Panc1 (cell line): ENCODE measurements at places on chromosomes 7 and 10. TPM values are rescaled to one million over a fixed set of nuclear protein-coding genes. Genes with fewer than 3 reads are reported as not detected.
A peak's percentile ranks its signal among the peaks of the same experiment; 100 is the strongest.

DNA sequence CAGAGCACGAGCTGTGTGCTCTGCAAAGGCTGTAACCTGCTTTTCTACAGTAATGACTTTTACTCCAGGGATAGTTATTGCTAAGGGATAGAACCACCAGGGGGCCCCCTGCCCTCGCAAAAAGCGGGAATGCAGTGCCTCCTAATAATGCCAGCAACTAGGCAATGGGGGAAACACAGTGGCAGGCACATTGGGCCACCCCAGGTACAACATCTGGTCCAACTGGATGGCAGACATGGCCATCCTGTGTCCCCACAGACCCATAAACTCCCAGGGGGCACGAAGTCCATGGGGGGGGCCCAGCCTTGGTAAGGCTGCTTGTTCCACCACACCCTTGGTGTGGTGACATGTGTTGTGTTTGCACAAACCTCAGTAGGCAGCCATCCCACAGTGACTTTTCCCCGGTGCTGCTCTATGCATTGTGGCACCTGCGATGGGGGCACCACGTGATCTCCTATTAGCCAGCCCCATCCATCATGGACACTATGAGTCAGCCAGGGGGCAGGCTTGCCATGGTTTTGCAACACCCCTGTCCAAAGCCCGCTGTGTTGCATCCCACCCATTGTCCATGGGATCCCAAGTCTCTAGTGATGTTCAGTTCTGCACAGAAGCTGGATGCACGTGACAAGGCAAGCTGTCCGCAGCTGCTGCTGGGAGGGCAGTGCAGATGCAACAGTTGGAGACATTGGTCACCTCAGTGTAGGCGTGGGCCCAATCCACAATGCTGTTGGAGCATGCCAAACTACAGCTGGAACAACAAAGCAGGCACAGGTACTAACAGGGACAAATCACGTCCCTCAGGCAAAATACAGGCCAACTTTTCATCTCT is 84.0 kb downstream of the ANLN start:
- H3K27me3 ChIP-seq, result no peaks in the 10 kb centered on the region
- no peak overlapping the region for H3K27ac ChIP-seq
- no peak overlapping the region for H3K4me3 ChIP-seq
- no peaks in the 10 kb centered on the region for H3K4me1 ChIP-seq

DNA sequence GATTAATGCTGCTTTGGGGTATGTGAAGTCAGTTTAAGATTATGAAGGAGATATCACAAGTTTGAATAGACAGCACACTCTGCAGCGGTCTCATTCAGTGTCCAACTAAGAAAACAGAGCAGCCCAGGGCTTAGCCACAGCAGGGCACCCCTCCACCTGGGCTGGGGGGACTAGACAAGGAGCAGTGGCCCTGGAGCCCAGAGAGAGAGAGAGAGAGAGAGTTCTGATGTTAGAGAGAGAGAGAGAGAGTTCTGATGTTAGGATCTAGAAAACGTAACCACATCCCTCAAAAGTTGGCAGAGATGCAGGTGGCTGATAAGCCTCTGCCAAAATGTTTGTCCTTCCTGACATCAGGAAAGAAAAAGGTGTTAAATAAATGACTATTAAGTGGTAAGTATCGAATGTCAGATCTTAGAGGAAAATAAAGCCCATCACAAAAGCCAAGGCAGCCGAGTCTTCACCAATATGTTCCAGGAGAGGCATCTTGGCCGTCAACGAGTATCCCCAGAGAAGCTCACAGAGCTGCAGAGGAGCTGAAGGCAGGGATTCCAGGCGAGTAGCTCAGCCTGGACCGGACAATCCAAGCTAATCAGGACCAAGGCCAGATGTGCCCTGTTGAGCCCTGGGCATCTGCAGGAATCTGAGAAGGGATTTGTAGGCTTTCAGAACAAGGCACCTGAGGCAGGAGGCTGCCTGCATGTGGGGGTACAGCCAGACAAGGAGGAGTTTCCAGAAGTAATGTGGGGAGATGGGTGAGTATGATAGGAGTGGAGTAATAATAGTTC is 150.1 kb upstream of the TCF7L2 start:
- no peak for DNase-seq
- no peaks in the 10 kb centered on the region for H3K27me3 ChIP-seq
- H3K4me1 ChIP-seq, result no peaks in the 10 kb centered on the region
- H3K4me3 ChIP-seq, result no peak overlapping the region

GRCh38 chr7:55240418-55241142 is 124.6 kb upstream of the LANCL2 start:
- H3K4me3 ChIP-seq, result no peak overlapping the region
- no peak for DNase-seq
- no peak overlapping the region for H3K27ac ChIP-seq
- H3K36me3 ChIP-seq, result no peaks in the 10 kb centered on the region
- peaks cover 5% of the 10 kb centered on the region; the same call in 1 of the 2 replicates for H3K27me3 ChIP-seq

DNA sequence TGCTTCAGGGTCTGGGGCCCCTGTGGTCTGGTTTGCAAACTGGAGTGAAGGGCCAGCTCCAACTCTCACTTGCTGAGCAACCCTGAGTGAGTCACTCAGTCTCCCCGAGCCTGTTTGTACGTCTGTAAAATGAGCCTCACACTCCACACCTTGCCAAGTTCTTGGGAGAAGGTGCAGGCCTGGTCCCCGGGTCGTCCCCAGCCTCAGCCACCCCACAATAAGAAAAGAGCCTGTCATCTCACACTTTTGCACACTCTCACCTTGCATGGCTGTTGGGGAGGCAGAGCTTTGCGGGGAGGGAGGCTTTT is 5.2 kb downstream of the GRIFIN start:
- no peak for DNase-seq
- H3K36me3 ChIP-seq, result no peaks in the 10 kb centered on the region
- no peak overlapping the region for H3K27ac ChIP-seq
- H3K27me3 ChIP-seq, result no peaks in the 10 kb centered on the region
- no peak overlapping the region for H3K4me3 ChIP-seq
- peaks cover 7% of the 10 kb centered on the region; the same call in 1 of the 2 replicates for H3K4me1 ChIP-seq

DNA sequence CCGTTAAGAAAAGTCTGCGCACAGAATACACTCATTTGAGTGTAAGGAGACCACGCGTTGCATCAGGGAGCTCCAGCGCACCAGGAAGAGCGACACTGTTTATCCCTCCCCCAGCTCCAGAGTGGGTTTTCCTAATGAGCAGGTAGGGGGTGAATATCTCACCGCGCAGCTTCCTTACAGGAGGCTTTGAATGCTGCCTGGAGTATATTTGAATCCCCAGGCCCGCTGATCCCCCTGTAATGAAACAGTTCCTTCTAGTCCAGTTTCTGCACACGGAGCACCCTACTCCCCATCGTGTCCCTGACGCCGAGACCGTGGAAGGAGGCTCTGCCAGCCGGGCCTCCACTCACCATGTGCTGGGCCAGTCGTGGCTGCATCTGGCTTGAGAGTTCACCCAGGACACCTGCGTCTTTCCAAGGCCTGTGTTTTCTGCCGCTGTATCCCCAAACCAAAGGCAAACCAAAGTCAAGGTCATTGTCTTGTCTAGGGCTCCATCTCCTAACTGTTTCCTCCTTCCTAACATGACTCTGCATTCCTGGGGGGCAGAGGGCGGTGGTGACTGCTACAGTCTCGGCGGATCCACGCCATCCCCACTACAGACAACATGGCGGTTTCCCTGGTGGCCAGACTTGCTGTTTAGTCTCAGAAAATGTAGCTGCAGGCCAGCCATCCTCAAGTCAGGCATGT is 167.8 kb downstream of the USP6NL start:
- H3K36me3 ChIP-seq, result no peaks in the 10 kb centered on the region
- no peaks in the 10 kb centered on the region for H3K4me1 ChIP-seq
- DNase-seq, result no peak
- H3K4me3 ChIP-seq, result no peak overlapping the region
- no peaks in the 10 kb centered on the region for H3K27me3 ChIP-seq
- H3K27ac ChIP-seq, result no peak overlapping the region

DNA sequence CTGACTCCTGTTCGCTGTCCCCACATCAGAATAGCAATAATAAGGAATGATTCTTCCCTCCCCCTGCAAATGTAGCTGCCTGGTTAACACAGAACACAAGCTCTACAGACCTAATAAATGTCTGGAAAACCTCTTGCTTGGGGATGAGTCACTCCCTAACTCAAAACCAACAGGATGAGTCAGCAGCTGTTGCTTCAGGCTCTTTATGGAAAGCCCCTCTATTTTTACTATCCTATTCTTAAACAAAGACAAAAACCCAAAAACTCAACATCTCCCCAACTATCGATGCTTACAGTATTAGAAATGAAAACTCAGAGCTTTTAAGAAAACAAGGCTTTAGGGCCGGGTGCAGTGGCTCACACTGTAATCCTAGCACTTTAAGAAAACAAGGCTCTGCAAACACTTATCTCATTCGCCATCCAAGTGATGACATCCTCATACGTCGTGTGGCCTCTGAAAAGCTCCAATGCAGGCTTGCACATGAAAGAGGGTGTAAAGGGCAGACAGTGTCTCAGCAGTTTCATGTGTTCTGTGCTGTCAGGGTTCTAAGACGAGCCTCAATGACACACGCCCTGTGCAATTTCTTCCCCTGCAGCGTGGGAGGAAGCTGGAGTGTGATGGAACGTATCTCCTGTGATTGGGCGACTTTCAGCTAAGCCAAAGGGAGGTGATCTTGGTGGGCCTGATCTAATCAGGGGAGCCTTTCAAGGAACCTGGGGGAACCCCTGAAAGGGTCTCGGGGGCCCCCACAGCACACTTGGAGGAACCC is 70.1 kb downstream of the AMZ1 start:
- H3K27ac ChIP-seq, result peak overlapping the region; percentile 98
- H3K27me3 ChIP-seq, result no peaks in the 10 kb centered on the region
- DNase-seq, result peak; percentile 94
- no peaks in the 10 kb centered on the region for H3K36me3 ChIP-seq
- peak overlapping the region; percentile 43 for H3K4me3 ChIP-seq
- peaks cover 79% of the 10 kb centered on the region for H3K4me1 ChIP-seq

DNA sequence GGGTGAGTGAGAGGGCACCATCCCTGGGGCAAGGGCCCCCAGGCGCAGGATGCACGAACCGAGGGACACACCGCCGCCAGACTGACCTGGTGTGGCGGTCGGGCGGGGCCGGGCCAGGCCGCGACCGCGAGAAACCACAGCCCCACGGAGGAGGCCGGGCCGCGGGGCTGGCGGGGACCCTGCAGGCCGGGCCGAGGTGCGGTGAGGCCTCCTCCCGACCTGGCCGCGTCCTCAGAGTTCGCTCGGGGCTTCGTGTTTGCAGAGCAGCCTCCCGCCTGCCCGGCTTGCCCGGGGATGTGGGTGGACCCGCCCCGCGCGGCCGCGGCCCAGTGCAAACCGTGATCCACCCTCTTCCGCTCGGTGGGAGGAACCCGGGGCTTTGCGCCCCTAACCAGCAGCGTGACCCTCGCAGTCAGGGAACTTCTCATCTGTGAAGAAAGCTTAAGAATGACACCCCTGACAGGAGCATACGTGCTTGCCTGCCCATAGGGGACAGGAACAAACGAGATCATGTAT is 20.6 kb upstream of the HOXA13 start:
- peaks cover 3% of the 10 kb centered on the region; the same call in 1 of the 2 replicates for H3K4me1 ChIP-seq
- peaks cover 20% of the 10 kb centered on the region for H3K27me3 ChIP-seq
- H3K36me3 ChIP-seq, result no peaks in the 10 kb centered on the region
- no peak for DNase-seq

Gene ABCA13
- 1.7 TPM for total RNA-seq

Gene ZNF680
- 21.3 TPM for total RNA-seq

Gene SFTPA1
- total RNA-seq, result 3.8 TPM

Gene CNPY1
- not detected for total RNA-seq

Gene BAMBI
- total RNA-seq, result 3.9 TPM

Gene CLIP2
- 39.9 TPM for total RNA-seq

Gene MKRN1
- 87.9 TPM for total RNA-seq

Gene PURB
- total RNA-seq, result 25.2 TPM
